Thoracic aorta (tissue), 2 donors: ENCODE measurements at places on chromosomes 7 and 10.

DNA sequence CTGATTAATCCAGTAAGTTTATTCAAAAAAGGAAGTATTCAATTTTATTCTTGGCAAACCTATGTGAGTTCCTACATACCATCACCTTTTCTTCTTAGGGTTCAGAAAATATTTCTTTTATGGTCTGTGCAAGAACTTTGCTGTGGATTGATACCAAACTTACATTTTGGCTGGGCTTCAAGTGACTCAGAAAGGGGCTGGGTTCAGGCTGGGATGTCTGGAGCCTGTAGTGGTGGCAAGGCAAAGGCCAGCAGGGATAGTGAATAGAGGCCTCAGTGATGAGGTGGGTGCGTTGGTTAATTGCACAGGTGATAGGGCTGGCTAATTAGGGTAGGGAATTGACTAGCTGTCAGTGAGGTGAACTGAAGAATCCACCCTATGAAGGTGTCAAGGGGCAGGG lies 40.2 kb upstream of the ATXN7L1 start:
- no peak for DNase-seq

DNA sequence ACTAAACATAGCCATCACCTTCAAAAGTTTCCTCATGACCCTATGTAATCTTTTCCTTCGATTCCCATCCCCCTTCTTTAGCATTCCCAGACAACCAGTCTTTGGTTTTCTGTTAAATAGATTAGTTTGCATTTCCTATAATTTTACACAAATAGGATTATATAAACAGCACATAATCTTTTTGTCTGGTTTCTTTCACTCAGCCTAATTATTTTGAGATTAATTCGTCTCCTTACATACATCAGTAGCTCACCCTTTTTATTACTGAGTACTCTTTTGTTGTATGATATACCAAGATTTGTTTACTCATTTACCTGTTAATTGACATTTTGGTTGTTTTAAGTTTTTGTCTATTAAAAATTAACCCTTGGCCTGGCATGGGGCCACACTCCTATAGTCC lies 354.7 kb upstream of the CHRM2 start:
- no peak for DNase-seq

GRCh38 chr7:106827626-106828025 lies 37.5 kb upstream of the PIK3CG start:
- no peak for DNase-seq

DNA sequence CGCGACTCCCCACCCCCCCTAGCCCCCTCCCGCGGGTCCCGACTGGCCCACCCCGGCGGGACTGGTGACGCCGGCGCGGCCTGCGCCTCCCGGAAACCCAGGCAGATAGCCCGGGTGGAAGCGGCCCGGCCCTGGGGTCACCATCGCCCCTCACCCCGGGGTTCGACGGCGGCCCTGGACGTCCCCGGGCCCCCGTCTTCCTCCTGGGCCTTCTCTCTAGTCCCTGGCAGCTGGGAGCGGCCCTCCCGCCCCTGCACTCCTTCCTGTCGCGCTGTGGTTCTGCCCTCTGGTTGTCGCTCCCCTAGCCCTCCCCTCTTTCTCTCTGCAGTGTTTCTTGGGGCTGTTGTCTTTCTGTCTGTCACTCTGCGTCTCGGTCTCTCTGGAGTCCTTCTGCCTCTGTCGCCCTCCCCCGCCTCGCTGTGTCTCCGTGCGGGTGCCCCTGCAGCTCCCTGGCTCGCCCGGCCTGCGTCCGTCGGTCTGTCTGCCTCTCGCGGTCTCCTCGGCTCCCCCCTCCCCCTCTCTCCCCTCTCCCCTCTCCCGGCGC lies 90.5 kb upstream of the PAX2 start:
- DNase-seq = no peak

DNA sequence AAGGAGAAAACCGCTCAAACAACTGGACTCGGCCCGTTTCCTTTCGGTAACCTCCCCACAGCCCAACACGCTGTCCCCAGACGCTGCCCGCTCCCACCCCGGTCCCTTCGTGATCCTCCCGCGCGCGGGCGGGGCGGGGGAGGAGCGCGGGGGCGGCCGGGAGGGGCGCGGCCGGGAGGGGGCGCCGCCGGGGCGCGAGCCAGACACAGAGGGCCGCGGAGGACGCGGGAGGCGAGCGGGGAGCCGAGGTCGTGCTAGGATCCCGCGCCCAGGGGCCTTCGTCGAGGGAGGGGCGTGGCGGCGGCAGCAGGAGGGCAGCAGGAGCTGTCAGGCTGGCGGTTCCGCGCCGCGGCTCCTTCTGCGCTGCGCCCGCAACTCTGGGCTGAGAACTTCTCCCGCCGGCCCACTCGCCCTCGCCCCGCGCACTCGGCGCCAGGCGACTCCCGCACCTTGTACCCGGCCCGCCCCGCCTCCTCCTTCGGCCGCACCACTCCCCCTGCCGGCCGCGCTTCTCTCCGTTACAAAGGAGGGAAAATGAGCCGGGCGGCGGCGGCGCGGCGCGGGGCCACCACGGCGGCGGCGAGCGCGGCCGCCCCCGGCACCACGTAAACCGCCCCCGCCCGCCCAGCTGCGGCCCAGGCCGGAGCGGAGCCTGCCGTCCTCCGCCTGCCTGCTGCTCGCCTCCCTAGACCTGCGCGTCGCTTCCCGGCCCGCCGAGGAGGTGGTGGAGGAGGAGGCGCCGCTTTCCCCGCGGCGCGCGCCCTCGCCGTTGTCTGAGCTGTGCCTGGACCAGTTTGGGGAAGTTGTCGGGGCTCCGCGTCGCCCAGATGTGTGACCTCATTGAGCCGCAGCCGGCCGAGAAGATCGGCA lies at the start of gene CDK14:
TSS of gene CDK14 (plus strand) at position 521 of the 870 bp plus-strand sequence. CDS start at position 828, 307 bp downstream.
- peak; percentile 45 for DNase-seq

GRCh38 chr10:78931321-78932053 lies 137.3 kb upstream of the ZMIZ1 start:
- DNase-seq = no peak

DNA sequence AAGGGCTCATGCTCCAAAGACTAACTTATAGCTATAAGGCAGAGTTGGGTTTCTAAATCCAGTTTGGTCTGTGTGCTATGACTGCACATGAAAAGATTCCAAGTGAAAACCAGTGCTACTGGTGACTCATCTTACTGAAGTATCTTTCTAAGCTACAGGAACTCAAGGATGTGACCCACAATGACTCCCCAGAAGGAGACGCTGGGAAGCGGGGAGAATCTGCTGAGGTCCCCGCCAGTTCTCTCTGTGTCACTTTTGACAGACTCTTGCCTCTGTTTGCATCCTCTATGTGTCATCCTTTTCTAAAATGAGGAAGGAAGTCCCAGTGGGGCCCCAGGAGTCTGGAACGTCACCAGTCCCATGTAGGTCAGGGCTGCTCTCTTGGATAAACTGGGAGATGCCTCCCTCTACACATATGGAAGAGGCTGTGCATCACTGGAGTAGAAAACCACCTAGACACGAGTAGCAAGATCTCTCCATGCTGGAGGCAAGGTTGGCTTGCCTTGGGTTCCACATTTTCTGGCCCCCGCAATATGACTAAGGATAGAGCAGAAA lies 28.8 kb upstream of the GPR26 start:
- DNase-seq = no peak

- DNase-seq = no peak
These were observed 24.1 kb downstream of the SEMA3D start for GRCh38 chr7:85162721-85163120.

- no peak for DNase-seq
These were observed 864 bp downstream of the CDCA7L start for GRCh38 chr7:21944616-21945453.

DNA sequence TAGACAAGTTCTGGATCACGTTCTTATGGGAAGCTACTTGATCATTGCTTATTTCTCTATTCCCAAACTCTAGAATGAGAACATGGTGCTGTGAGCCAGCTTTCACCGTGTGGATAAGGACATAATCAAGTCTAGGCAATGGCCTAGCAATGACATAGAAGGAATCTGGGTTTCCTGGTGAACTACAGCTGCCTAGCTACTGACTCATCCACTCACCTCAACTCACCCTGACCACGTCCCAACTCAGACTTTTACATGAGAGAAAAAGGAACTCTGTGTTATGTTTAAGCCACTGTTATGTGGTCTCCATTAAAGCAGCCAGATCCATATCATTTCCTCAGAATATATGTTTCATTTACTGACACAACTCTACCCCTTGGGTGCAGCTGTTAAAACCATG lies 18.8 kb upstream of the MET start:
- no peak for DNase-seq
